ENCODE measurements at places on chromosomes 2 and 18. TPM values are rescaled to one million over a fixed set of nuclear protein-coding genes. Genes with fewer than 3 reads are reported as not detected.

GRCh38 chr2:80028584-80028983 is 276.0 kb downstream of the LRRTM1 start:
- no peak for DNase-seq

DNA sequence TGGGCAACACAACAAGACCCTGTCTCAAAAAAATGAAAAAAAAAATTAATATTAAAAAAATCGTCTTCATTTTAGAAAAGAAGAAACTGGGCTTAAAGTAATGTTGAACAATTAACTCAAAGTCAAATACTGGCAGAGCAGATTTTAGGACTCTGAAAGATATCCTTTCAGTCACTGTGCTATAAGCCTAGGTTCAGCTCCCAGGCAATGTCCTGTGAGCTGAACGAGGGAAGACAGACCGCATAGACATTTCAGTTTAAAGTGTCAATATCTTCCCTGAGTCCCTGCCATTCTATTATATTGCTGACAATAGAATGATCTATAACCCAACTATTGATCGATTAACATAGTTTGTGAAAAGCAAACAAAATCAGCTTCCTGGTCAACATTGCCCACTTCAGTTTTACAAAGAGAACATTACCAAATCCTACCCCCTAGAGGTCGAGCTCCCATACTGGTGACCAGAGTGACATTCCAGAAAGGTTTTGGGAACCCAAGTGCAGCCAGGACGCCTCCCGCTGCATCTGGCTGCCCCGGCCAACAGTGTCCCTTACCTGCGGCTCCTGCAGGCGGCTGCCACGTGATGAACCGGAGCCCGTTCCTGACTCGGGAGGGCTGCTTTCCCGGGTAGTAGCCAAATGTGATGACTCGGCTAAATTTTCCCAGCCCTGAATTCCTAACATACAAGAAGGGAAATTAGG is 639 bp downstream of the MRO start:
- DNase-seq = no peak

Gene MC2R
- total RNA-seq = not detected

- no peak for DNase-seq
These were observed 71.7 kb downstream of the DNMT3A start for GRCh38 chr2:25270061-25270460.

DNA sequence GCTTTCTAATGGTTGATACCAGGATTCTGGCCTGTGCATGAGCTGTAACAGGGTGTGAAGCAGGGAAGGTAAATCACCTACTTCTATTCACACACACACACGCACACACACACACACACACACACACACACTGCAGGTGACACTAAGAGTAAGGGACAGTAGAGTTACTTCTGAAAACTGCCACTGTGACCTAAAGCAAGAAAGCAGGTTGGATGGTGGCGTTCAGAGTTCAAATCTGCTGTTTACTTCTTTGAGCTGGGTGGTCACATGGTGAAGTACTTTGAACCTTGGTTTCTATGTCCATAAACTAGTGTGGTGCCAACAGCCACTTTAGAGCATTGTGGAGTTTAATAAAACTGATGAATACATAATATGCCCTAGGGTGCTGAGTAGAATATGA is 248.0 kb downstream of the PIEZO2 start:
- no peak for DNase-seq

Gene MC4R
- total RNA-seq = not detected

- DNase-seq = no peak
These were observed 1247.9 kb downstream of the LRP1B start for GRCh38 chr2:140882671-140883620.

GRCh38 chr2:181780657-181781056 is 100.3 kb upstream of the NEUROD1 start:
- DNase-seq = no peak

- DNase-seq = no peak
These were observed 73.9 kb downstream of the MARCO start for GRCh38 chr2:119015845-119016244.

DNA sequence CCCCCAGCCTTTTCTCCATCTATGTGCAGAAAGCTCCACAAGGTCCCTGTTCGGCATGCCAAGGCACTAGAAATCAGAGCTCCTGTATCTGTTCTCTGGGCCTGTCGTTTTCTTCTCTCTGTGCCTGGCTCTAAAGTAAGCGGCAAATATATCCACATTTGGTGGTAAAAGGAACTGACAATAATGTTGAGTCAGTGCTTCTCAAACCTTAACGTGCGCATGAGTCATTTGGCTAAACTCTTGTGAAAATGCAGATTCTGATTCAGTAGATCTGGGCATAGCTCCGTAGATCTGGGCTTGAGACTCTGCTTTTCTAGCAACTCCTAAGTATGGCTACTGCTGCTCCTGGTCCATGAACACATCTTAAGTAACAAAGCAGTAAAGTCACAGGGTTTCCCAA is 16.5 kb upstream of the ACSL3 start:
- DNase-seq = no peak

DNA sequence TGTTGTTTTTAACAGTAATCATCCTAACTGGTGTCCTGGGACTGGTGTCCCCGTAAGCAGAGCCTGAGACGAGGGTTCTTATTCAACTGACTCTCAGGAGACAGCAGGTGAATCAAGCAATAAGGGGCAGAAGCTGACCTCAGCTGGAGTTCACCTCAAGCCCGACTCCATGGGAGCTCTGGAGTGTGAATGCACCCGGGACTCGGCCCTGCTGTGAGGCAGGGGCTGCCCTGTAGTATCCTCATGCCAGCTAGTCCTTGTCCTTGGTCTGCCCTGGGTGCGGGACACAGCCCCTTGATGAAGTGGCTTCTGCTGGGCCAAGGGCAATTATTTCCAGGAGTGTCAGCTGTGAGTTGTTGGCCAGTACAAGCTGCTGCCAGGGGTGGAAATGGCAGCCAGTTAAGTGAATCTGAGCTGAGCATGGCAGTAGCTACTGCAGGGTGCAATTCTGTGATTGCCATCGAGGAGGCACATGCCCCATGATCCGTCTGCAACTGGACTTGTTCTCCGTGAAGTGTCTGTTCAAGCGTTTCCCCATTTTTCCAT is 54.9 kb upstream of the OTOS start:
- DNase-seq = no peak

DNA sequence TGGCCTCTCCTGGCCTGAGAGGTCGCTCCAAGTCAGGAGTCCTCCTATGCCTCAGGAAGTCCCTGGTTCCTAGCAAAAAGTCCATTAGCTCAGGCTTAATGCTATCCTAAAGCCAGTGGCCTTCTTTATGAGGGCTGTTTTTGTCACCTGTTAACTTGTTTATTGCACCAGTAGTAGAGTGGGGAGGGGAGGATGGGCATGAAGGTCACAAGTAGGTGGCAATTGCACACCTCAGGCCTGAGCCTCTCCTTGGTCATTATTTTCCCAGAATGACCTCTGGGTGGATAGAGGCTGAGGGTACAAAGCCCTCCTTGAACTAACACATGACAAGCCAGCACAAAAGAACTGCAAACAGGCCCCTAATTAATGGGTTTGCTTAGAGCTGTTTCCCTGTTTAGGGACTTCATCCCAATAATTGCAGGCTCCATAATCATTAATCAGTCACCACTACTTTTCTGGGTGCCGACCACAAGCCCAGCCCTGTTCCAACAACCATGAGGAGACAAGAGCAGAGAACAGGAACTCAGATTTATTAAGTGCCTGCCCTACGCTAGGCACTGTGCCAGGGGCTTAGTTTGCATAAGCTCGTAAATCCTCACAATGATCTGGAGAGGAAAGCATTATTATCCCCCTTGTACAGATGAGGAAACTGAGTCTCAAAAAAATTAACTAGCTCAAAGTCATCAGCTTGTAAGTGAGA is 123.0 kb upstream of the PKDCC start:
- no peak for DNase-seq

Gene UGT1A3
- not detected for total RNA-seq

DNA sequence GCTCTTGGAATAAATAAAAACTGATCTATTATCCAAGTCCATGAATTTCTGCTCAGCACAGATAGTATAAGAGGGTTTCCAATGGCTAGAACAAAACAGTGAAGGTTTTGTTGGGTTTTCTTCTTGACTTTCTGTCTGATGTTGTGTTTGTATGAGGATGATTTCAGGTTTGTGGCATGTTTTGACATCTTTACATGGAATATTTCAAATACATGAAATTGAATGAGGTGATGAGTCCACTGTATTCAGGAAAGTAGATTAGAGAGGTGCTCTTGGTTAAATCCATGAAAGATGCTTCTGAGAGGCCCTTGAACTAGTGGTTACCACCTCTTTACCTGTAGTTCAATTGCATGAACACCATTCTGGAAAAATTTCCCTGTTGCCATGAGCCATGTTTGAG is 84.3 kb downstream of the RAPGEF4 start:
- no peak for DNase-seq

Gene ASB18
- not detected for total RNA-seq

Gene AOX1
- total RNA-seq = 1.0 TPM

Gene MEP1B
- not detected for total RNA-seq

GRCh38 chr2:28750316-28751251 is 1.0 kb upstream of the PPP1CB start:
- peak; percentile 29 for DNase-seq

DNA sequence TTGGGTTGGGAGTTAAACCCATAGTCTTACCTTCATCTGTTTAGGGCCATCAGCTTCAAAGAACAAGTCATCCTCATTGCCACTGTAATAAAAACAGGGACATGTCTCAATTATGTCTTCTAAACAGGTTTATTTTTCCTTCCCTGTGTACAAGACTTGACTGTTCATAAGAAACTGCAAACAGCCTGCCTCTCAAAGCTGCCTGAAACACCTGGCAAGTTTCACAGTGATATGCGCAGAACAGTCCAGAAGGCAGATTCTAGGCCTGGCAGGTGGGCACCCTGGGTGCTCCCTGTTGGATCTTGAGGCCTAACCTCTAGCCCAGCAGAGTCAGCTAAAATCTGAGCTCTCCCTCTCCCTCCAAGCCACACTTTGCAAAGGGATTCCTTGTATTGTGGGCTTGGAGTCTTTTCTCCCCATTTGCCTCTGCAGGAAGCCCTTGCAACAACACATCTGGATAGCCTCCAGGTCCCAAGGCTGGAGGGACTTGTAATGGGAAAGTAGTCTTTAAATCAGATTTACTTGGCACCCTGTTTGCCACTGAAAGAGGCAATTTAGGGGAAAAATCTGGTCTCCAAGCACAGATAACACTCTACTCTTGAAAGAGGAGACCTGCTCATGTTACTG is 930 bp downstream of the IL1B start:
- DNase-seq = no peak

- DNase-seq = no peak
These were observed 104.5 kb downstream of the HDAC4 start for GRCh38 chr2:239296020-239296932.

- no peak for DNase-seq
These were observed 408.6 kb upstream of the FANCL start for GRCh38 chr2:58649756-58650155.

GRCh38 chr18:74500372-74500771 is 4.2 kb downstream of the CNDP2 start:
- DNase-seq = no peak

DNA sequence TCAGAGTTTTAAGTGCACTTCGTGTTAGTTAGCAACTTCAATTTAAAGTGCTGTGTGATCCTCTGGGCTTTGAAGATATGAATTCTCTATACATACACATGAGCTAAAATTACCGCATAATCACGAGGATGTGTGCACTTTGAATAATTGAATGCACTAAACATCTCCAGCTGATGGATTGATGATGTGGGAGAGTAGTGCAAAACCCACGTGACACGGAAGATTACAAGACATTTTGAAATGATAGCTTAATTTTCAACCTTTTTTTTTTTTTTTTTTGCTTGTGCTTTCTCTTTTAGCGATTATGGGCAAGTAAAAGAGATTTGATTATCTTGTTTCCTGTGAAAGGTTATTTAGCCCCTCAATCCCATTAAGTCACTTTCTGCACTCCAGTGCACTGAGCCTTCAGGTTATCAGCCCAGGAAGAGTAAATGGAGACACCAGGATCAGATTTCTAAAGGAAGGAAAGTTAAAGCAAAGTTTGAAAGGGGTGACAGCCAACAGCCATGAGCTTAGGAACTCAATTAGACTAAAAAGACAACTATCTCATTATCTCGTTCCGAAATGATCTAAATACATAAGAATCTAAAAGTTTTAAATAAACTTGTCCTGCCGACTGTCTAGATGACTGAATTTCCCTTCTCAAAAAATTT is 81.6 kb downstream of the CDK15 start:
- no peak for DNase-seq

Gene RAB6D
- not detected for total RNA-seq

GRCh38 chr18:45165176-45165713 is 450.0 kb upstream of the SLC14A2 start:
- no peak for DNase-seq

DNA sequence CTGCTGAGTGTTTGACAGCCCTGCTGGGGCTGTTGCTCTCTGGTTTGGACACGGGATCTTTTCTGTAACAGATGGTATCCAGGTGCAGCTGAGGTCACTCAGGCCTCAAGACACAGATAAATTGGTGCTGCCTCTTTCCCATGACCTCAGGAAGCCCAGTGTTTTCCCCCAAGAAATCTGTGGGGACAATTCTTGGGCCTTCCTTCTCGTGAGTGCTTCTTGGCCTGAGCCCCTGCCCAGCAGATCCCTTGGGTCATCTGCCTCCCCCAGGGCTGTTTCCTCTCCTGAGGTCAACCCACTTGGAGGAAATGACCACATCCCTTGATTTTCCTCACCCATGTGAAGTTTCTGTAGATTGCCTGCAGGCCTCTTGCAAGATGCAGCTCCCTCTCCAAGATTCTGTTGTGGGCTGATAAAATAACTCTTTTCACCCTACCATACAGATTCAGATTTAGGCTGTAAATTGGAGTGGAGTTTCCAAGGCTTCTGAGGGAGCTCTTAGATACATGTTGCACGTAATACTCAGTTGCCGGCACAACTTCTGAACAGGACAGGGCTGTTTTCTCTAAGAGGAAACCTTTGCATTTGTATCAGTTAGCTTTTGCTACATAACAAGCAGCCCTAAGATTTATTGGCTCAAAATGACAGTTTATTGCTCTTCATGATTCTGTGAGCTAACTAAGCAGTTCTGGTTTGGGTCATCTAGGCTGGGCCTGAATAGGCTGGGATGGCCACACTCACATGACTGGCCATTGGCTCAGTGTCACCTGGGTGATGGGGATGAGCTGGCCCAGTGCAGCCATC is 13.1 kb downstream of the ZAP70 start:
- no peak for DNase-seq
